ENCODE measurements at places on chromosomes 2 and 18.

DNA sequence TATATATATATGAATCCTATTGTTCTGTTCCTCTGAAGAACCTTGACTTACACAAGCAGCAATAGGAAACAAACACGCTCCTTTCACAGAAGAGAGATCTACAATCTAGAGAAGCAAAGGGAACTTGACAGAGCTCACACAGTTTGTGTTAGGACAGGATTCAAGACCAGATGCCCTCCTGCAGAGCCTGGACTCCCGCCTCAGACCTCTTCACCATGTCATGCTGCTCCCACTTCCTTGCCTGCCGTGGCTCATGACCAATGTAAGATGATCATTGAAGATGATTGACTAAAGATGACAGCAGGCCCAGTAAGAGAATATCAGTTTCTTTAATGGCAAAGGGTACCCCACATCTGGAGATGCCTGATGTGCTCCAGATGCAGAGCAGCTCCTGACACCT is 111.2 kb upstream of the AGAP1 start:
- DNase-seq: no peak

- DNase-seq: no peak
Measured at GRCh38 chr2:163264341-163264740, 425.8 kb upstream of the KCNH7 start.

- no peak for DNase-seq
Measured at GRCh38 chr2:178105566-178105965, 6.7 kb upstream of the RBM45 start.

DNA sequence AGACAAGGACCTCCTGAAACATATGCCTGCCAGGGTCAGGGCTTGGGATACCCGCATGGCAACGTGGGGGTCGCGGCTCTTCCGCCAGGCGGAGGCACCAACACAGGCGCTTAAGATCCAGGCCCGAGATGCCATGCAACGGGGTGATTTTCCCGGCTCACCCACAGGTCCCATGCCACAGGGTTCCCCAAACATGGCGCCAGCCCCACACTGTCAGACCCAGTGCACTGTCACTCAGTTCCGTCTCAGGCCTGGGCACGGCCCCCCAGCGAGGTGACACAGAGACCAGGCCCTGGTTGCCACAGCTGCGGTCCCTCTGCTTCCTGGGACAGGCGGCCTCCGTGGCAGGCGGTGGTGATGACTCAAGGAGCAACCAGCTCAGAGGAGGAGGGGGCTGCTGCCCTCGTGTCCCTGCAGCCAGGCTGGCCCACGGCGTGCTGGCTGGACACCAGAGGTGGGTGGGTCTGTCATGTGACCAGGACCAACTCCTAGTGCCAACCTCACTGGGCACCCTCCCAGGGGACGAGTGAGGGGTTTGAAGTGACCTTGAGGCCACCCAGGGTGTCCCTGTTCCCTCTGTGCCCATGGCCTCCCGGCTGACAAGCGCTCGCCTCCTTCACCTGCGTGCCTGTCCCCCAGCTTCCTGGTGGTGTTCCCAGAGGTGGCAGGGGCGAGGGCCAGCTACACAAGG is 4.9 kb downstream of the PDCD1 start:
- DNase-seq: no peak

- no peak for DNase-seq
Measured at GRCh38 chr2:218513676-218514075, 54.5 kb downstream of the USP37 start.

GRCh38 chr2:145000376-145000775 is 480.5 kb upstream of the ZEB2 start:
- DNase-seq: no peak

DNA sequence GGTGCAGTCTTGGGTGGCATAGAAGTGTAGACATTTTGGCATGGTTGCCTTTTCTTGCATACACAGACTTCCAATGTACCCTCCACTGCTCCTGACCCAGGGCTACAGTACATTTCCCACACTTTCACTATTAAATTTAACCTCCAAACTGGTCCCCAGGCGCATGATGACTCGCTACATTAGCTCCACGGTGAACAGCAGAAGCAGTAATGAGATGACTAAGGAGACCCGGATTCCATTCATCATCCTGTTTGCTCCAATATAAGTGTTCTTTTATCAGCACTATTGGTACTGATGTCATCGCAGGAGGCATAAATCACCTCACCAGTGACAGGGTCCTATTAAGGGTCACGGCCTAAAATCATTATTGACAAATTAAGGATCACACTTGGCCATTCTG is 316.5 kb downstream of the EN1 start:
- DNase-seq: no peak

DNA sequence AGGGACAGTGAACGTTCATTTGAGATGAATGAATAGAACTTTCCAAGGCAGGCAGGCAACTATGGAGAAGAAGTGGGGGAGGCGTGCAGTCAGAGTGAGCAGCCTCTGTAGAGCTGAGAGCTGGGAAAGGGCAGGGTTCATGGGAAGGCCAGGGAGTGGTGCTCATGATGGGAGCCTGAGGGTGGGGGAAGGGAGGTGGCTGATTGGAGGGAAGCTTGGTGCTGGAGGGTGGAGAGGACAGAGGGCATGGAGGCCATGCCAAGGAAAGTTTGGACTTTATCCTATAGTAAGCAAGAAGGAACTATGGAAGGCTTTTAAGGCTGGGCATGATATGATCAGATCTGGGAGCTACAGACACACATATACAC is 47.6 kb upstream of the LGALSL start:
- no peak for DNase-seq

DNA sequence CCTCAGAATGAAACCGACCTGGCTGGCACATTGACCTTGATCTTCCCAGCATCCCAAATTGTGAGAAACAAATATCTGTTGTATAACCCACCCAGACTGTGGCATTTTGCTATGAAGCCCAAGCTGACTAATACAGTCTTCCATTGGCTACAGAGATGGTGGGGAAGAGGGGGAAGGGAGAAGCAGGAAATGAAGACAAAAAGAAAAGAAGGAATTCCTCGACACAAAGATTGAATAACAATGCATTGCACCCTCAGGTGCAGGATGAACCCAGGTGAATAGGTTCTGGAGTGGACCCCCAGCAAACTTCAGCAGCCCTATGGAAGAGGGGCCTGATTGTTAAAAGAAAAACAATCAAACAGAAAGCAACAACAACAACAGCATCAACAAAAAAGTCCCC is 270.7 kb downstream of the FSIP2 start:
- DNase-seq: no peak

GRCh38 chr2:238634701-238635357 is 208.1 kb downstream of the ASB1 start:
- no peak for DNase-seq

- DNase-seq: no peak
Measured at GRCh38 chr2:238157506-238158017, 1.2 kb upstream of the ERFE start.

DNA sequence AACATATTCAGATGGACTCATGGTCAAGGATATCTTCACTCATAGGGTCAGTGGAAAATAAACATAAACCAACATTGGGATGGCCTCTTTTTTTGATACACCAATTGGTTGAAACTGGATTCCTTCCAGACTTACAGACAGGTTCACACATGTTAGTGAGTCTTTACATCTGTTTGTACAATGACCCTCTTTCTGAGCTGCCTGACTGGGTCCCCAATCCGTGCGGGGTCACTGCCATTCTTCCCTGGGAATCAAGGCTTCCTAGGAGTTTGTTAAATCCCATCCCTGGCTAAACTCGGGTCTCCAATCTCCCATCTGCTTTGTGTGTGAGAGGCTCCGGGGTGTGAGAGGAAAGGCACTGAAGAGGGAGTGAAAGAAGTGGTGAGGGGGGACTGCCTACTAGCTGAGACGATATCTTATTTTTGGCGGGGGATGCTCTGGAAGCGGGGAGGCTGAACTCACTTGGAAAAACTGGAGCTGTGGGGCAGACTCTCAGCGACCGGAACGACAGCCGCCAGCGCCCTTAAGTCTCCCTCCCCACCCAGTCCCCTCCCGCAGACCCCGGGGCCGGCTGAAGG is 487 bp downstream of the STARD6 start:
- no peak for DNase-seq

GRCh38 chr2:104849618-104850141 is 4.2 kb upstream of the POU3F3 start:
- DNase-seq: no peak
